ENCODE measurements at places on chromosomes 3 and 15.

GRCh38 chr3:169493521-169494141 is 169.9 kb downstream of the MECOM start:
- DNase-seq = no peak

DNA sequence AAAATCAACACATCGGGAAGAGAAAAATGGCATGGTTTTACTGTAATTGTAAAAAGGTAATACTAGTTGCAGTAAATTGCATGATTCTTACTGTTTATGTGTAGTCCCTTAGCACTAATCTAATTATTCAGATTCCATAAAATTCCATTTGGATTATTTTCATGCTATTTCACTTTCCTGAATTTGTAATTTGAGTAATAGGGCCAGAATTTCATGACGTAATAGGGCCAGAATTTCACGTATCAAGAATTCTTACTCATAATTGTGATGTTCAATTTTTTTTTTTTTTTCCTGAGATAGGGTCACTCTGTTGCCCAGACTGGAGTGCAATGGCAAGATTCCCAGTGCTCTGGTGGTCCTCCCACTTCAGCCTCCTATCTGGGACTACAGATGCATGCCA is 2.9 kb upstream of the U2SURP start:
- DNase-seq = no peak

DNA sequence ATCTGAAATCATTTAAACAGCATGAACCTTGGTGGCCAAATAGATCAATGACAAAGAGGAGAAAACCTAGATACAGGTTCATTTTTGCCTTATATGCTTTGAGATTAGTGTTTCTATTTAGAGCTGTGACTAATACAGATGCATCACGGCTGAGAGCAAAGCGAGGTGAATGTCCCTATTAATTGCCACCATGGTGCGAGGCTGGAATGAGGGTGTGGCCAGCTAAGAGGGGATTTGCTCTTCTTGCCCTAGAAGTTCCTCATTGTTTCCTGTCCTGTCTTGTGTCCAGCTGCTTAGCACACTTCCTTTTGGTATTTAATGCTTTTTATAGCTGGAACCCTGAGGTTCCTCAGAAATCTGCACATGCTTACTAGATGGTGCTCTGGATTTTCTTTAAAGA is 339.1 kb upstream of the RGMA start:
- DNase-seq = peak; percentile 43

DNA sequence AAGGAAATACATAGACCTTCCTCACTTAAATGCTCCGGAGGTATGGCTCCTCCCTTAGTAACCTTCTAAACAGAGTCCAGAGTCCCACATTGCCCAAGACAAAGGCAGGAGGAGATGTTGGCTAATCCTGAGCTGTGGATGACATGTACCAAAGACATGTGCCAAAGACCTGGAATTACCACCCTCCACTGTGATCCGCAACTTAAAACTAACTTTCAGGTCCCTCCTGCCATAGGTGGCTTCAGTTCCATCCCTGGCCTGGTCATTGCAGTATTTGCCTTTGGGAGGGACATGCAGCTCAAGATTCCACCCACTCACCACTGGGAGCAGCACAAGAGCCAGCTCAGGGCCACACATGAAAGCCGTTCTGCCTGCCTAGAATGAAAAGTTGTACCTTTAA is 28.0 kb downstream of the MYZAP start:
- DNase-seq = no peak

All from NCI-H146 (cell line).